HFFc6 (cell line): ENCODE measurements at places on chromosomes 4 and X.

GRCh38 chrX:145848857-145849256 lies 31.2 kb downstream of the SLITRK2 start:
- H3K27me3 ChIP-seq = no peaks in the 10 kb centered on the region
- no peaks in the 10 kb centered on the region for H3K4me1 ChIP-seq
- H3K36me3 ChIP-seq = no peaks in the 10 kb centered on the region
- no peak for DNase-seq
- H3K4me3 ChIP-seq = no peak overlapping the region

- H3K27me3 ChIP-seq = no peaks in the 10 kb centered on the region
- H3K4me3 ChIP-seq = no peak overlapping the region
- no peak for DNase-seq
- no peaks in the 10 kb centered on the region for H3K4me1 ChIP-seq
- no peaks in the 10 kb centered on the region for H3K36me3 ChIP-seq
Observed at GRCh38 chrX:20595928-20596575, 329.3 kb upstream of the RPS6KA3 start.

GRCh38 chrX:39477762-39478120 lies 620.0 kb downstream of the BCOR start:
- H3K27ac ChIP-seq = no peak overlapping the region
- H3K27me3 ChIP-seq = peaks cover 8% of the 10 kb centered on the region
- H3K4me3 ChIP-seq = no peak overlapping the region
- no peak for DNase-seq
- no peaks in the 10 kb centered on the region for H3K36me3 ChIP-seq

DNA sequence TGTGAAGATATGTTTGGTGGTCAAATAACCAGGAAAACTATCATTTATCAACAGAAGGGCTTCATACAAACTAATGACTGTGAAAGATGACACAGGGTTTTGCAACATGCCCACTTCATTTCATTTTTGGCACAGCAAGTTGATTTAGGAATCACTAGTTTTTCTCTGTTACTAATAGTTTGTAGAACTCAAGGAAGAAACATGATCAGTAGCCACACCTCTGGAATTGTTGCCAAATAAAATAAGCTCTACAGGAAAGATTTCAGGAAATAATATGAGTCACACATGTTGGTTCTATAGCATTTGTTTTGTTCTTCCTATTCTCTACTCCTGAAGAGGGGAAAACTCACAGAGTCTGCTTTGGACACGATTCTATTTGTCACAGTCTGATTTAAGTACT lies 255.4 kb downstream of the TLL1 start:
- no peak overlapping the region for H3K27ac ChIP-seq
- DNase-seq = peak; percentile 16
- peaks cover 5% of the 10 kb centered on the region; the same call in 1 of the 2 replicates for H3K27me3 ChIP-seq
- H3K4me3 ChIP-seq = no peak overlapping the region

DNA sequence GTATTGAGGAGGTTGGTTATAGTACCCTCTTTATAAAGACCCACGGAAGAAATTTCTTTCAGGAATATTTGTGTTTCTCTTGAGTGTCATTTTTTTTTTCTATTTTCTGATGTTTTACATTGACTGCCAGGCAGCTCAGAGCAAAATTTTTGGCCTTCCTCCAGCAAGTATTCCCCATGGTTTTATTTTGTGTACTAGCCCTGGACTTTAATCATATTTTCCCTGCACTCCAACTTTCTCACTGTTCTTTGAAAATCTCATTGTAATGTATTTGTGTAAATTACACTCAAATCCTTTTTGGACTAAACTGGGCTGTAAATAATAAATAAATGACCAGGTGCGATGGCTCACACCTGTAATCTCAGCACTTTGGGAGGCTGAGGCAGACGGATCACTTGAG lies 45.6 kb upstream of the USP46 start:
- no peaks in the 10 kb centered on the region for H3K36me3 ChIP-seq
- H3K27me3 ChIP-seq = peaks cover under 1% of the 10 kb centered on the region; the same call in 1 of the 2 replicates
- H3K4me3 ChIP-seq = no peak overlapping the region
- DNase-seq = no peak
- no peak overlapping the region for H3K27ac ChIP-seq
- no peaks in the 10 kb centered on the region for H3K4me1 ChIP-seq

DNA sequence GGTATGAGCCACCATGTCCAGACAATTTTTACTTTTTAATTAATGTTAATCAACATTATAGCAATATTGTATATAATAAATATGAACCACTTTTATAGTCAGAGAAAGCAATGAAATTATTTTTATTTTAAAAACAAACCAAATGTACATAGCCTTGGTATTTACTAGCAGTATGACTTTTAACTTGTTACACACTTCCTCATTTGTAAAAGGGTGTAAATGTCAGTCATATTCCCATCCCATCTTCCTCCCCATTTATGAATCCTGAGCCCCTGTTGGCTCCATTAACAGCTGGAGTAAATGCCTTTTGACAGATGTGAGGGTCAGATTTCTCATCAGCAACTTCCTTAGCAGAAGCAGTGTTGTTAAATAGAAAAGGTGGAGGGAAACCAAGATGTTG lies 179.6 kb upstream of the SPRY1 start:
- H3K27ac ChIP-seq = no peak overlapping the region; the same call in 1 of the 2 replicates
- H3K4me3 ChIP-seq = no peak overlapping the region
- DNase-seq = no peak
- H3K4me1 ChIP-seq = peaks cover 25% of the 10 kb centered on the region
- H3K36me3 ChIP-seq = no peaks in the 10 kb centered on the region
- H3K27me3 ChIP-seq = no peaks in the 10 kb centered on the region; the same call in 1 of the 2 replicates

DNA sequence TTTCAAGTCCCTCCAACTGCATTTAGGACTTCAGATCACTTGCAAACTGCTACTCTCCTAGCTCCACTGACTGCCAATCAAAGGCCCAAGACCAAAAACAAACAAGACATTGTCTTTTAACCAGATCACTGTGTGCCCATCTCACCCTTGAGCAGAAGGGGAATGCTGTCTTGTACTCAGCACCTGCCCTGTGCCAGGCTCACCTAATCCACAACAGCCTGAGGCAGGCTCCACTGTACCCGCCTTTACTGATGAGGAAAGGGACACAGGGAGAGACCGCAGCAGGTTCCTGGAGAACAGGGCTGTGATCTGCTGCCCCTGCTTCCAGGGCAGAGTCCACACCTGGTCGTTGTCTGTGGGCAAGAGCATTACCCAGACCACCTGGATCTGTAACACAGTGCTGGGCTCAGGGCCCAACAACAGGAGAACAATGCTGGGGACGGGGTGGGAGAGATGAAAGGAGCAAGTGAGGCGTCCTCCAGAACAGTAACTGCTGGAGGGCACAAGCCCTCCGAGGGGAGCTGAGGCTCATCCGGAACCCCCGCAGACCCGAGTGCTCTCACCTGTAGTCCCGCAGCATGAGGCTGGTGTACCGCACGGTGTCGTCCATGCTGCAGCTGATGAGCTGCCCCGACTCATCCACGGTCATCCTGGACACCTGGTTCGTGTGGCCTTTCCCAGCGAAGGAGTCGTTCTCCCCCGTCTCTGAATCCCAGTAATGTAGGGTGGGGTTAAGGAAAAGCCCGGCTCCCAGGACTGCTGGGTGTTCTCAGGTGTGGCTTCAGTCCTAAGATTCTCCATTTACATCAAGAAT lies 33.9 kb downstream of the WDR1 start:
- H3K4me1 ChIP-seq = no peaks in the 10 kb centered on the region; the same call in 1 of the 2 replicates
- no peak overlapping the region; the same call in 1 of the 2 replicates for H3K4me3 ChIP-seq
- H3K27ac ChIP-seq = peak overlapping the region; percentile 51; the same call in 1 of the 2 replicates
- DNase-seq = no peak
- H3K27me3 ChIP-seq = peaks cover 21% of the 10 kb centered on the region
- peaks cover 35% of the 10 kb centered on the region for H3K36me3 ChIP-seq

DNA sequence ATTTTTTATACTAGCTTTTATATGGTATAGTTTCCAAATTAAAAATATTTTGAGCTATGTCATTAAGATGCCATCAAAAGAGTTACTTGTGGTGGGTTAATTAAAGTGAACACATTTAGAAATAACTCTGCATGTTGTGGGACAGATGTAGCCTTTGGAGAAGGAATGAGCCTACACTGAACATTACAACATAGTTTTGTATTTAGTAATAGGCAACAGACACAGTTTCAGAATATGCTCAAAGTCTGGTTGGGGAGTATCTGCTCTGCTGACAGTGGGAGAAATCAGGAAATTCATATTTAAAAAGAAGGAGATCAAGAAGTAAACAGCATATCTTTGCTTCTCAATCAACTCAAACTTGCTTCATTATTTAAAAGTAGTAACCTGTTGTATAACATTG lies 23.7 kb downstream of the EMCN start:
- H3K4me3 ChIP-seq = peak overlapping the region; percentile 40
- DNase-seq = peak; percentile 43
- peaks cover 36% of the 10 kb centered on the region for H3K4me1 ChIP-seq
- H3K27ac ChIP-seq = peak overlapping the region; percentile 48
- peaks cover 9% of the 10 kb centered on the region for H3K36me3 ChIP-seq

GRCh38 chr4:47525154-47525819 lies 40.2 kb downstream of the ATP10D start:
- peak; percentile 88 for DNase-seq
- no peaks in the 10 kb centered on the region; the same call in 1 of the 2 replicates for H3K27me3 ChIP-seq
- H3K4me3 ChIP-seq = peak overlapping the region; percentile 79
- peak overlapping the region; percentile 92 for H3K27ac ChIP-seq
- peaks cover 66% of the 10 kb centered on the region for H3K4me1 ChIP-seq

- H3K4me1 ChIP-seq = peaks cover 45% of the 10 kb centered on the region
- no peaks in the 10 kb centered on the region for H3K36me3 ChIP-seq
- no peak for DNase-seq
- H3K4me3 ChIP-seq = no peak overlapping the region
- H3K27ac ChIP-seq = no peak overlapping the region
- H3K27me3 ChIP-seq = no peaks in the 10 kb centered on the region
Observed at GRCh38 chr4:74424111-74424510, 20.8 kb upstream of the AREG start.

- peak overlapping the region; percentile 71 for H3K27ac ChIP-seq
- no peaks in the 10 kb centered on the region for H3K36me3 ChIP-seq
- DNase-seq = no peak
- H3K4me3 ChIP-seq = no peak overlapping the region
- peaks cover 52% of the 10 kb centered on the region for H3K4me1 ChIP-seq
Observed at GRCh38 chr4:88865466-88865865, 167.8 kb upstream of the NAP1L5 start.

- no peaks in the 10 kb centered on the region for H3K36me3 ChIP-seq
- H3K4me1 ChIP-seq = no peaks in the 10 kb centered on the region
- no peak overlapping the region for H3K4me3 ChIP-seq
- no peaks in the 10 kb centered on the region for H3K27me3 ChIP-seq
Observed at GRCh38 chr4:66872661-66873060, 672.6 kb downstream of the CENPC start.
